ENCODE measurements at places on chromosomes 4 and X.

DNA sequence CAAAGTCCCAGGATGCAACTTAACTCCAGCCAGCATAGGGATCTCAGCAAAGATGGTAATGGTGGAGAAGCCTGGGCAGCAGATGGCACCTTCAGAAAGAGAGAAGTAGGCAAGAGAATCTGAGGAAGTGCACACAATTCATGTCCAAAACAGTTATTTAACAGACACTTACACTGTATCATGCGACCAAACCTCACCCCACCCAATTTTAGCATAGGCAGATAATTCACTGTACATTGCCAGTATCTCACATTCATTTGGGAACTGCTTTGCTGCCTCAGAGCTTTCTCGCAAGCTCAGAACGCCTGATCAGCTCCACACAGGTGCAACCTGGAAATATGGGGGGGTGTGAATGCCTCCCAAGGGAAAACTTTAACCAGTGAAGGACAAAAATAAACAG lies 143.0 kb upstream of the MAOA start:
- no peak for DNase-seq

- DNase-seq: no peak
These were observed 164.3 kb downstream of the AFAP1 start for GRCh38 chr4:7775396-7775795.

DNA sequence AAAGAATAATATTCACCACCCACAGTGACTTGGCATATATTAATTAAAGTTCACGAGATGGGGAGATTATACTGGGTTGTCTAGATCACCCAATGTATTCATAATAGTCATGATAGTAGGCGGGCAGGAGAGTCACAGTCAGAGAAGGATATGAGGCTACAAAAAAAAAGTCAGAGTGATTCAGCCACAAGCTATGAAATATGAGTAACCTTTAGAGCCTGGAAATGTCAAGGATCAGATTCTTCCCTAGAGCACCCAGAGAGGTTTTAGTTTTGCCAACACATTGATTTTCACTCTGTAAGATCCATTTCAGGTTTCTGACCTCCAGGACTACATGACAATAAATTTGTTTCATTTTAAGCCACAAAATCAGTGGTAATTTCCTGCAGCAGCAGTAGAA lies 501.9 kb downstream of the GABRG1 start:
- no peak for DNase-seq

- DNase-seq: no peak
These were observed 673.1 kb upstream of the CPEB2 start for GRCh38 chr4:14329228-14329627.

GRCh38 chr4:140065393-140065792 lies 88.6 kb downstream of the MAML3 start:
- DNase-seq: no peak

DNA sequence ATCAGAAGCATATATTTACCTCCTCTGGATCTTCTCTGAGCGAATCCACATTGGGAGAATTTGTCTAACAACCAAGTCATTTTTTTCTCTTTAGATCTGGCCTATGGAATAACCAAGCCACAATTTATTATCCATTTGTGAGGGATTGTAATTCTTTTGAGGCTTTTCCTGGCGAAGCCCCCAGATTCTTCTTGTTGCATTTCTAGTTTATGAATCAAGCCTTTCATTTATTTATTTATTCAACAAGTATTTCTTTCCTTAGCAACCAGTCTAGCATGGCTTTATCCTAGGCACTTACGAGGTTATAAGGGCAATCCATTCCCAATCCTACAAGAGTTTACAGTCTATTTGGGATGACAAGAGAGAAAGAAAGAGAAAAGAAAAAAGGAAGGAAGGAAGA lies 18.4 kb upstream of the FNIP2 start:
- DNase-seq: no peak

DNA sequence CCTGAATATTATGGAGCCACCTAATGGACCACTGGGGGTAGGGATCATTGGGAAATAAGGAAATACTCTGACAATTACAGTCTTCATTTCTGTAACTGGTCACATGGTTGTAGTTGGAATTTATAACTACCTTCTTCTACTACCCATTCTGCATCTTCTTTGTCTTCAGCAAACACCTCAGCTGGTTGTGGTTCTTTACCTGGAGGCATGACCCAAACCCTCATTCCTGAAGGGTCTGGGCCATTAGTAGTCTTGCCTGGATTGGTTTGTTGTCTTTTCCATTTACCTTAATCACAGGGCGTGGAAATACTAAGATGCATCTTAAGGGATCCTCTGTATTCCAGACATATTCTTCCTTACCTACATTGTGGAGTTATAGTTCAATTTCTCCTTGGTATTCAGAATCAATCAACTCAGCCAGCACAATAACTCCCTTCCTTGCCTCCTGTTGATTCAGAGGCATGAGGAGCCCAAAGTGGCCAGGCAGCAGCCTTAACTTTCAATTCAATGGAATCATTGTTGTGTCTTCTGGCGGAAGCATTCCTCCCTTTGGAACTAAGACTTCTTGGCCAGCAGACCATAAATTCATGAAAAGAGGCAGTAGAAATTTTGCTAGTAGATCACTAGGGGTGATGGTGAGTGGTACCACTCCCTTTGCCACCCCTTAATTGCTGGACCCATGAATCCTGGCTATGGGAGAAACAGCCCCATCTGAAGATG lies 75.7 kb upstream of the RAP2C start:
- DNase-seq: no peak

DNA sequence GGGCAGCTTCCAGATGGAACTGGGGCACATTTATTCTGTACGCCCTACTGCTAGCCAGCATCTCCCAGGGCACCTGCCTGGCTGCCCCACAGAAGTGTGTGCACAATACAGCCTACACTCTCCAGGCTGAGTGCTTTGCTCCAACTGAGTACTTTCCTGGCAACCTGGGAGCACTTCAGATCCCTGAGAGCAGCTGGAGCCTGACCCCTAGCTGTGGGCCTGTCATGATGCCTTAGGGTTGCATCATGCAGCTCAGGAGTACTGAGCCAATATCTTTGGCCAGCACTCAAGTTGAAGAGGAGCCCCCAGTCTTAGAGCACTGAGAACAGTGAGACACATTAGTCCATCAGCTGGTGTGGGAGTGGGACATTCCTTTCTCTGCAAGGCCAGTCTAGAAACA lies 321.9 kb downstream of the CFAP47 start:
- DNase-seq: no peak

DNA sequence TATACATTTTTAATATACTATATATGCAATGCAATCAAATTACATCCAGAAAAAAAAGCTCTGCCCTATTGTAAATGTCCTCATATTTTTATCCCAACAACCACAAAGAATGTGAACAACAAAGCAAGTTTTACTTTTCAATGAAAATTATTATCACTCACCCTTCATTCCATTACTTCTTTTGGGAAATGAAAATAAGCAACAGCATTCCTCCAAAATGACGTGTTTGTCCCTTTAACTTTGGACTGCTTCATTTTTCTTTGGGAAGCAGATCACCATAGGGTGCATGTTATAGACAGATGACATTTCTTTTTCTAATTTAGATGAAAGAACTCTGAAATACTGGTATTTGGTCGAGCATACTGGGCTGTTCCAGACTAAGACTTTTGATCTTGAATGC lies 667.1 kb upstream of the BOD1L1 start:
- DNase-seq: peak; percentile 69
